ENCODE measurements at places on chromosomes 1 and 21. TPM values are rescaled to one million over a fixed set of nuclear protein-coding genes. Genes with fewer than 3 reads are reported as not detected.

- no peak overlapping the region for H3K4me3 ChIP-seq
- H3K4me1 ChIP-seq: no peaks in the 10 kb centered on the region
- no peak for DNase-seq
- no peak overlapping the region for H3K27ac ChIP-seq
These were observed 511.8 kb upstream of the USP24 start for GRCh38 chr1:55726994-55727393.

PAQR6 gene
- 2.1 TPM for total RNA-seq

IL19 gene
- total RNA-seq: not detected

F3 gene
- 90.9 TPM for total RNA-seq

HHIPL2 gene
- total RNA-seq: 0.76 TPM
